ENCODE measurements at places on chromosomes 7 and 10. TPM values are rescaled to one million over a fixed set of nuclear protein-coding genes. Genes with fewer than 3 reads are reported as not detected.

ADAM12 gene
- 0.65 TPM for total RNA-seq

PRXL2A gene
- 156 TPM for total RNA-seq

AZGP1 gene
- not detected for total RNA-seq

SLC25A40 gene
- total RNA-seq: 8.6 TPM

EPO gene
- not detected for total RNA-seq

TWIST1 gene
- under 0.01 TPM for total RNA-seq

BCCIP gene
- total RNA-seq: 35.6 TPM

ANKRD1 gene
- total RNA-seq: 528 TPM

SLC13A4 gene
- not detected for total RNA-seq

KCP gene
- total RNA-seq: not detected

IQUB gene
- 0.38 TPM for total RNA-seq

NOS3 gene
- total RNA-seq: 67.6 TPM

ATG9B gene
- total RNA-seq: 0.10 TPM

AGAP5 gene
- 1.6 TPM for total RNA-seq

SH2D4B gene
- 0.10 TPM for total RNA-seq

GJD4 gene
- total RNA-seq: not detected

PLPP4 gene
- 1.6 TPM for total RNA-seq

OR9A2 gene
- total RNA-seq: not detected

GALNT17 gene
- total RNA-seq: not detected

ASZ1 gene
- not detected for total RNA-seq

UTF1 gene
- not detected for total RNA-seq

DLX5 gene
- total RNA-seq: not detected

RAMP3 gene
- not detected for total RNA-seq

LEP gene
- not detected for total RNA-seq

CDNF gene
- 1.6 TPM for total RNA-seq

NPC1L1 gene
- total RNA-seq: not detected

HOXA5 gene
- total RNA-seq: 13.6 TPM

CCDC136 gene
- total RNA-seq: 2.3 TPM

EPHA1 gene
- not detected for total RNA-seq

PHKG1 gene
- total RNA-seq: 0.33 TPM

GPR22 gene
- not detected for total RNA-seq

Data from vein endothelial cell (primary cell).